ENCODE measurements at places on chromosomes 7 and 10.

DNA sequence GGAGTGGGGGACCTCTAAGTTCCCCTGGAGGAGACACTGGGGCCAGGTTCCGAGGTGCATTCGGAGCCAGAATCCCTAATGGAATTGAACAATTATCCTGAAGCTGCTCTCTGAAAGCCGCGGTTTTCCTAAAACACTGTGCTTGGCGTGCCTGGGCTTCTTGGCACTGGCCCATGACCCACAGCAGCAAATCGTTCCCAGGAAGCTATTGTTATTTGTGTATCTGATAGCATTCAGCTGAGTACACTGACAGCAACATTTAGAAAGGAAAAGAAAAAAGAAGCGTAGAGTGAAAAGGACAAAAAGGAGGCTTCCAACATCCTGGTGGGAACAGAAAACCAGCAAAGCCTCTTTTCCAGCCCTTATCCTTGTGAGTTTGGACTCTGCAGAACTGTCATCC lies 339.8 kb downstream of the FRMD4A start:
- DNase-seq: no peak

DNA sequence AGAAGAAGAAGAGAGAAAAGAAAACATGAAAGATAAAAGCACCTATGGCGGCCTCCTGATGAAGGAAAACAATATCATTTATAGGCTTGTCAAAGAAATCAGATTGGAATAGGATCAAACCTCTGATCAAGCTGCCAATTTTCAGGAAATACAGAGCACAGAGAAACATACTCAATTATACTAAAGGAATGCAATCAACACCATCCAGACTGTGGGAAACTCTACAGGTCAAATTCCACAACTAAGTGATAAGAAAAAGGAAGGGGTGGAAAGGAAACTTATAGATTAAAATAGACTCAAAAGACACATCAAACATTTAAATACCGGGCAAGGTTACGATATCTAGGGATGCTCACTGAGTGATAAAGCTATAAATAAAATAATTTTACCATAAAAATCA lies 39.3 kb downstream of the AOAH start:
- DNase-seq: no peak

- no peak for DNase-seq
Observed at GRCh38 chr10:133353988-133354605, 3.7 kb downstream of the FUOM start.

GRCh38 chr7:157272351-157273207 lies 64.2 kb upstream of the DNAJB6 start:
- DNase-seq: no peak

DNA sequence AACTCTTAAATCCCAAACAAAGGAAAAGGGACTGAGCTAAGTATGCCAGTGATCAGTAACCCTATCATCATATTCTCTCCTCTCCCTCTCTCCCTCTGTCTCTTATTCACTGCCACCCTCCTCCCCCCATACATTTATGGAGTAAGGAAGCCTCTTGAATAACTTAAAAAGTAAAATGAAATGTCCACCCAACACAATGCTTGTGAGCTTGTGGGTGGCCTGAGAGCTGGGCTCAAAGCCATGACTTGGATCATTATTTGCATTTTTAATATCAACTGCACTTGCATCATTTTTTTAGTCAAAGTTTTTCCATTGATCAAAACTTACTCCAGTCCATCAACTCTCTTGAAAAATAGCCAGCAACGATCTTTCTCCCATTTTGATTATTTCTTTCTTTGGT lies 46.8 kb downstream of the FAM107B start:
- no peak for DNase-seq

DNA sequence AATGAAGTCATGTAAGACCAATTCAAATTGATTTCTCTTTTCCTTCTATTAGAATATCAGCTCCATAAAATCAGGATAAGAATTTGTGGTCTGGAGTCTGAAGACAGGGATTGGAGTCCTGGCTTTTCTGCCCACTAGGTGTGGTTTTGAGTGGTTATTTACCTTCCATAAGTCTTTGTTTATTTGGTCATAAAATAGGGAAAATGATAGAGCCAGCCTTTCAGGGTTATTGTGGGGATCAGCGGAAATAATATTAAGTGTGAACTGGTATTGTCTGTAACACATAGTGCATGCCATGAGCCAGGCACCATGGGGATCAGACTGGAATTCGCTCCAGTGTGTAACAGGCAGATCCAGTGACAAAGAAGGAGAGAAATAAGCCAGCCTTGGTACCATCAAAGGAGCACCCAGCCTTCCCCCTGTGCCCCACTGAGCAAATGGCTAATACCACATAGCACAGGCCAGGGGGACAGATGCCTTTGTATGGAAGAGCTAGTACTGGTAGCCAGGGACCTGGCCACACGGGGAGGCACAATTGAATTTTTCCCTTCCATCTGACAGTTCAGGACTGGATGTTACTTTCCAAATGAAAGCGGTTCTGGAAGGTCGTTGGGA lies 509.7 kb upstream of the PODXL start:
- no peak for DNase-seq

- no peak for DNase-seq
Observed at GRCh38 chr7:108293149-108293612, 163.0 kb upstream of the LAMB4 start.
